NCI-H526 (cell line): ENCODE measurements at places on chromosomes 2 and 18.

- no peak for DNase-seq
These were observed 60.6 kb downstream of the CTIF start for GRCh38 chr18:48599391-48599790.

- DNase-seq, result no peak
These were observed at the start of gene EPB41L3 for GRCh38 chr18:5543773-5544389. Gene EPB41L3, minus strand, starts transcription at chr18:5543997. Its CDS starts 54,814 bp downstream, at chr18:5489183.

- no peak for DNase-seq
These were observed 344.2 kb downstream of the MTX2 start for GRCh38 chr2:176613323-176613987.

DNA sequence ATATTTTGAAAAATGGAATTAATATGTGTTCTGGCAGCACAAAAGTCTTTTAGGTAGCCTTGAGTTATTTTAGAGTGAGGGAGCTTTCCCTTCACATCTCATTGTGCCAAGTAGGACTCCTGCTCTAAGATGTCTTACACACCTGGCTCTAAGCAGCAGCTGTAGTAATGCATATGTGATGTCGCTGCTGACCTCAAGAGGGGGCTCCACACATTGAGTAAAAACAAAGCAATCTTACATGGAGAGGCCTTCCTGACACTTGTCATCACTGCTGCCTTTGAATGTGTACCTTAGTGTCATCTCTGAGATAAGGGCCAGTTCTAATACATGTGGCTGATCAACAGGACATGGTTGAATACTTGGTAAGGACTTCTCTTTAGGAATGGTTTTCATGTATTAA, 75.8 kb downstream of the ACTR3 start:
- DNase-seq, result peak; percentile 34

DNA sequence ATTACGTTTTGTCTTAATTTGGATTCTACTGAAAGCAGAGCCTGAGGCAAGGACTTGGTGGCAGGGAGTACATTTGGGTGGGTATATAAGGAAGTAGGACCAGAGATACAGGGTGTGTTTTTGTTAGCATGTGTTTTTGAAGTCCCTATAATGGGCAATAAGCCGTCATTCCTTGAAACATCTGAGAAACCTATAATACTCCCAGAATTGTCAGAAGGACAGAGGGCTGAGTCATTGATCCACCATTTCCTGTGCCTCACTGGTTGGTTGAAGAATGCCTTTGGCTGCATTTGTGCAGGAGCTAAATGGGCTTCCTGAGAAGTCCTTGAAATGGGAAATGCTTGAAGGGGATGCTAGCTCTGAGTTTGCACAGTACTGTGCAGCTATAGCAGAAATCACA, 281.8 kb upstream of the ZEB2 start:
- no peak for DNase-seq

- no peak for DNase-seq
These were observed 625.3 kb upstream of the LRRTM4 start for GRCh38 chr2:78147466-78147865.

DNA sequence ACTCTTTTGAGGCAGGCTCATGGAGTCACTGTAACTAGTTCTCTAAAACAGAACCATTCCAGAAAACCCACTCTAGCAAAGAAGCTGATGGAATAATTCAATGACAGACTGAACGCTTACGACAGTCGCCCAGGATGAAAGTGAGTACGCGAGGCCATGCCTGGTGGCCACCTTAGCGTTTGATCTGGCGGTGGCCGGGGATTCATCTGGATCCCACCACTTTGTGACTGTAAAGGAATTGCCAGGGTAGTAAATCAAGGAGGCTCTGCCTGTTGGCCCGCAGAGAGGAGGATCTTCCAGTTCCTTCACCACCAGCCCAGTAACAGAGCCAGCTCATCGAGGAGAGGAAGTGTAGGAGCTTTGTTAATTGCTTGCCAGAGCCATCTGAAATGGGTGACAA, 34.6 kb downstream of the GREB1 start:
- no peak for DNase-seq

DNA sequence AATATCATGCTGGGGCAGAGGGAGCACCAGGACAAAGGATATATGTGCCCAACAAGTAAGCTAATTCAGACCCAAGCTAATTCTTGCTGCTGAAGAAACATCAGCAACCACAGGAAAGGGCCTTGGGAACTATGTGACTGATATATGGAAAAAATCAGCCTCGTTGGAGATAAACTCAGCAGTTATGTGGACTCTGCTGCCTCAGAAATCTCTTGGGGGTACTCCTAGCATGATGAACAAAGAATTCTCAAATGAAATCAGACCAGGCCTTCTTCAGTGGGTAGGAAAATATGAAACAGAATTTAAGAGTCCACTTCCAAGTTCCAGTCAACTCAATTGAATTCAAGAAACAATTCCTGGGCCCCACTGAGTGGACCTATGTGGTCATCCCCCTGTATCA, 367.9 kb downstream of the TNS1 start:
- no peak for DNase-seq

GRCh38 chr18:33577685-33578517, at the start of gene ASXL3:
Gene ASXL3, plus strand, starts transcription at chr18:33578219. Its CDS starts 413 bp downstream, at chr18:33578632.
- no peak for DNase-seq

- DNase-seq, result no peak
These were observed 118.6 kb downstream of the ANKRD44 start for GRCh38 chr2:197191940-197192322.
